SK-N-DZ (cell line): ENCODE measurements at places on chromosomes 7 and 10.

- DNase-seq = no peak
Observed at GRCh38 chr10:44567471-44567870, 182.6 kb upstream of the CXCL12 start.

- no peak for DNase-seq
Observed at GRCh38 chr10:96687317-96688012, 32.8 kb downstream of the PIK3AP1 start.

DNA sequence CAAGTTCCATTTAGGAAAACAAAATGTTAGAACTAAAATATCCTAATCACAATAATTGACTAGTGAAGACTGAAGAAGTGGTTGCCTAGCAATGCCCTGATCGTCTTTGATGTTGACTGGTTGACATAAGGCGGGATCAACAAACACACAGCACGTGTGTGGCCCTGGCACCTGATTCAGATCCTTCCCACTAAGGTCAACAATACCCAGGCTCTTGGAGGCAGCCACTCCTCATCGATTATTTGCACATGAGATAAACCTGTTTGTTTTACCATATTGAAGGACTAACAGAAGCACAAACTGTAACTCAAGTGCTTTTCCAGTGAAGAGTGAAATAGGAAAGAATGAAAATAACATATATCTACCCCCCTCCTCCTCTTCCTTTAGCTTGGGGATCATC is 15.6 kb downstream of the FANK1 start:
- DNase-seq = no peak

DNA sequence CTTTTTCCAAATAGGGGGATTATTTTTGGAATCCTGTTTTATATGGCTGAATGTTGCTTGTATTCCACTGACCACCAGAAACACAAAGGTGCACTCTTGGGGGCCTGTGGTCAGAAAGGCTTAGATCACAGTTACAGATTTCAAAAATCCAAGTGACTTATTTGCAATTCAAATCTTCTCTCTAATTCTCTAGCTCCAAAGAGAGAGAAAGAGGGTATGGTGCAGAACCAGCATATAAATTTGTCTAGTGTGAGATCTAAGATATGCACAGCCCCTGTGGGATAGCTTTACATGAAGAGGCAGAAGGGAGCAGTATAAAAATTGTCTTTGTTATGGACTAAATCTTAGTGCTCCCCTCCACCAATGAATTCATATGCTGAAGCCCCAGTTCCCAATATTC is 1121.7 kb upstream of the CELF2 start:
- DNase-seq = no peak

GRCh38 chr7:2631946-2632732 is at the start of gene TTYH3:
TSS of gene TTYH3 (plus strand) at chr7:2631986. CDS start at chr7:2632156, 170 bp downstream.
- DNase-seq = no peak

DNA sequence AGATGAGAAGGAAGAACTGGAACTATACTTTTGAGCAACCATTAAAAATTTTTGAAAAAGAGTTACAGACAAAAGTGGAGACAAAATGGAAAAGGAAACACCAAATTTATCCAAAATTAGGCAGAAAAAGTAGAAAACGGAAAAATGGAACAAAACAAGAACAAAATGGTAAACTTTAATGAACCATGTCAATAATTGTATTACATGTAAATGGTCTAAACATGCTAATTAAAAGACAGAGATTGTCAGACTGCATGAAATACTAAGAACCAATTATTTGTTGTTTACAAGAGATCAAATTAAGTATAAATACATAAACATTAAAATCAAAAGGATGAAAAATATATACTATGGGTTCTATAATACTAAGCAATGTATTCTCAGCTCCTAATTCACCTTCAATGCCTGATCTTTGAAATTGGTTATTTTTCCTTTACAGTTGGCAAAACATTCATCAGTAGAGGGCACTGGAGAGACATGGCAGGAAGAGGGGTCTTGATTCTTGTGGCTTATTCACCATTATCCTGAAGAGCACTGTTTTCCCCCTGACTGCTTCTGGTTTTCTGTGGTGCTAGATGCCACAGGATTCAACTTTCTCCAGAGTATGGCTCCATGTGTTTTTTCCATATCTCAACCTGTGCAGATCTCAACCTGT is 124.9 kb downstream of the ELFN1 start:
- no peak for DNase-seq

- DNase-seq = peak; percentile 66
Observed at GRCh38 chr7:154841731-154842331, 161.1 kb downstream of the PAXIP1 start.

- DNase-seq = no peak
Observed at GRCh38 chr10:127298381-127298780, 102.0 kb upstream of the INSYN2A start.

- DNase-seq = no peak
Observed at GRCh38 chr10:63438506-63439498, 27.0 kb downstream of the JMJD1C start.

- no peak for DNase-seq
Observed at GRCh38 chr7:156783864-156784263, 109.1 kb downstream of the LMBR1 start.

- no peak for DNase-seq
Observed at GRCh38 chr10:17764142-17764541, 12.1 kb downstream of the TMEM236 start.

GRCh38 chr7:28070297-28071055 is 110.1 kb downstream of the JAZF1 start:
- DNase-seq = no peak

DNA sequence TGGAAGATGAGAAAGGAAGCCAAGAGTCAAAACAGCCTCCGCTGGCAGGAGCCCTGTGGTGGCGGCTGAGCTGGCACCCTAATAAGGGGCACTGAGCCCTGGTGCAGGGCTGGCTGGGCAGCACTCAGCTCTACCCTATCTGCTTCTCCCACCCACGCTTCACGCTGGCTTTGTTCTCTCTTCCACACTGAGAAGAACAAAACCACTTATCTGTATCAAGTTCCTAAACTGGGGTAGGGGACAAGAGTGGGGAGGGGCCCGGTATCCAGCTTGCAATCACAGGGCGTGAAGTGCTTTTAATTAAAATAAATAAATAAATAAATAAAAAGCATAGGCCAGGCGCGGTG is 52.1 kb downstream of the FAM53B start:
- DNase-seq = no peak

- DNase-seq = no peak
Observed at GRCh38 chr10:84551437-84552120, 223.2 kb downstream of the CCSER2 start.

DNA sequence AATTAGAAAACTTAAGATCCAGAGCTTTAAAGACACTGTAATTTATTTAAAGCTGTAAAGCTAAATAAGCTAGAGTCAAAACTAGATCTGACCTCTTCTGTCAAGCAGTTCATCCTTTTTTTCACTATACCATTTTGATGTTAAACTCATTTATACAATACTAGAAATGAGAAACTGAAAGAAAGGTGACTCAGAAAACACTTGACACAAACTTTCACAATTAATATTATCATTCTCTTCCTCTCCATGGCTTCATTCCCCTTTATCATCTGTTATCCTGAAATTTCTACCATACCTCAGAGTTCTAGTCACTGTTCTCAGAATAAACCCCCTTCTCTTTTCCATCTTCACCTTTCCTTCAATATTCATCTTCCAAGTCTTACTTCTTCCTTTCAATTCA is 1.3 kb downstream of the FIGNL1 start:
- DNase-seq = no peak

- DNase-seq = no peak
Observed at GRCh38 chr7:79868010-79868409, 266.6 kb upstream of the GNAI1 start.

DNA sequence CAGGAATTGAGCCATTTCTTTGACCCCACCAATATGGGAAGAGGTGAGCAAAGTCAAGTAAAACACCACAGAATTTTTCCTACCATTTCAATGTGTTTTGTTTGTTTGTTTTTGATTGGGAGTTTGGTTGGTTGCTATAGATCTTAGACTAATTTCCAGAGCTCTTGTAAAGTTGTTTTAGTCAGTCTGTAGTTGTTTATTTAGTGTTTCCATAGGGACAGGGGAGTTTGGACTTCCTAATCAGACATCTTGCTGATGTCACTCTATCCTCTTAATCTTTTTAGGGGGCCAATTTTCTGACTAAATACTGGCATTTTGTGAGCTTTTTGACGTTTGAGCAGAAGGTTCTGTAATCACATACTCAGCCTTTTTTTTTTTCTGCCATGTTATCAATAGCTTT is 266.9 kb downstream of the ABCA13 start:
- DNase-seq = no peak

DNA sequence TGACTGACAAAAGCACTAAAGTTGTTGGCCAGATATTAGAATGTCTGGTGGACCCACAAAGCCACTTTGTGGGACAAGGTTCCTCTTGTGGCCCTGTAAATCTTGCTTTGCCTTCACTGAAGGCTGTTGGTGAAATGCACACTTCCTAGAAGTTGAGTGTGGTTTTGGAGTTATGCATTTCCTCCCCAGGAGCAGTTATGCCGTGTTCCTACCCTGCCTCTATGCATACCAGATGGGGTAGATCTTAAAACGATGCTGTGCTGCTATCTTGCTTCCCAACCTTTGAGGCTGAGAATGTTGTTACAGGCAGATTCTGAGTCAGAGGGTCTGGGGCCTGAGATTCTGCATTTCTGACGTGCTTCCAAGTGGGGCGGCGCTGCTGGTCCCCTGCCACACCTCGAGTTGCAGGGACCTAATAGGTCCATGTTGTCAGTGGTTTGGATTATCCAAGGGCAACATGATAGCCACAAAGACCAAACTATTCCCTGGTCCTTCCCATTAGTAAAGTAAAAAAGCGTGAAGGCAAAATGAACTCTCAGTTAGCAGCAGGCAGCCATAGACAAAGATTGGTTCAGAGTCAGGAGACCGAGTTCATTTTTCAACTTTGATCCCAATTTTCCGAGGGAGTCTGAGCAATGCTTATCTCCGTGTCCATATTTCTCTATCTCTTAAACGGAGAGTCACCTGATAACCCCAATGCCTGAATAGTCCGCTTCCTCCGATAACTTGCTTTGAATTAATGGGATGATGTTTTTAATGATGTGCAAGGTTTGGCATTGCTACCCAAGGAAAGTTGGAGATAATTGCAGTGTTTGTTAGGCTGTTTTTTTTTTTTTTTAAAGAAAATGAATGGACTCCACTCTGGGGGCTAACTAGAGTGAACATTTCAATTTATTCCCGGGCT is 55.8 kb downstream of the CDHR3 start:
- DNase-seq = no peak

- DNase-seq = no peak
Observed at GRCh38 chr7:80612880-80613279, 25.6 kb upstream of the CD36 start.

- no peak for DNase-seq
Observed at GRCh38 chr7:91082038-91082437, 182.2 kb upstream of the FZD1 start.

GRCh38 chr7:80859272-80859970 is 59.4 kb downstream of the SEMA3C start:
- DNase-seq = no peak

GRCh38 chr10:614790-615582 is 74.5 kb downstream of the DIP2C start:
- peak; percentile 90 for DNase-seq

DNA sequence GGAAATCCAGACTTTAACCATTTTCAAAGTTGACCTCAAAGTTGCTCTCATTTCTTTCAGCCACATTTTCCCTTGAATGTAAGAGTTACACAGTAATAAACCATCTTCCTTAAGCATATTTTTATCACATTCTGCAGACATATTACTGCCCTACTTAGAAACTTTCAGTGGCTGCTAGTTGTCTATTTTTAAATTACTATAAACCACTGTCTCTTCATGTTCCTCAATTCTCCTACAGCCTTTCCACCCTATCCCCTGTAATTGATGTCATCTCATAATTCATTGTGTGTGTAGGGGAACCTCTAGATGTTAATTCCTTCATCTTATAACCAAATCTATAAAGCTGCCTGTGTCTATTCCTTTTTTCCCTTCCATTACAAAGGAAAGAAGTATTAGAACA is 78.1 kb upstream of the STRIP2 start:
- DNase-seq = no peak

- no peak for DNase-seq
Observed at GRCh38 chr10:60139798-60140566, 233.6 kb upstream of the CCDC6 start.

DNA sequence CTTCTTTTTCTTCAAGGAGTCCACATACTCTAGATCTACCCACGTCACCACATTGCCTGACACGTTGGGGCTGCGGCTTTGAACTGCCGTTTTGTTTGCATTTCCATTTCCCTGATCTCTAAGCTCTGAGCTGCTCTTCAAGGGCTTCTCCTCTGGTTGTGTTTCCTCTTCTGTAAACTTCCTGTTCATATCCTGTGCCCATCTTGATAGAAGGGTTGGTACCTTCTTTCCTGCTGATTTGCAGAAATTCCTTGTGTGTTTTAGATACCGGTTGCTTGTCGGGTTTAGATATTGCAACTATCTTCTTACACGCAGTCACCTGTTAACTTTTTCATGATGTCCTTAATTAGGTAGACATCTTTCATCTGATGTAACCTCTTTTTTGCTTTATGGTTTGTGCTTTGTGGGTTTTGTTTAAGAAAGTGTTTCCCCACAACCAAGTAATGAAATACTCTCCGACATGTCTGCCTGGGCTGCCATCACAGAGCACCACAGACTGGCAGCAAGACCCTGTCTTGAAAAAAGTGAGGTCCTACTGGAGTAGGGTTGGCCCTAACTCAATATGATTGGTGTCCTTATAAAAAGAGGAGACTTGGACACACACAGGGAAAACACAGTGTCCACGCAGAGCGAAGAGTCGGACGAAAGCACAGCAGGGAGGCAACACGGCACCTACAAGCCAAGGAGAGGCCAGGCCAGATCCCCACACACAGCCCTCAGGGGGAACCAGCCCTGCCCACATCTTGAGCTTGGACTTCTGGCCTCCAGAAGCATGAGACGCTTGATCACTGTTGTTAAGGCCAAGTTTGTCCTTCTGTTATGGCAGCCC is 99.1 kb upstream of the PDGFA start:
- no peak for DNase-seq

DNA sequence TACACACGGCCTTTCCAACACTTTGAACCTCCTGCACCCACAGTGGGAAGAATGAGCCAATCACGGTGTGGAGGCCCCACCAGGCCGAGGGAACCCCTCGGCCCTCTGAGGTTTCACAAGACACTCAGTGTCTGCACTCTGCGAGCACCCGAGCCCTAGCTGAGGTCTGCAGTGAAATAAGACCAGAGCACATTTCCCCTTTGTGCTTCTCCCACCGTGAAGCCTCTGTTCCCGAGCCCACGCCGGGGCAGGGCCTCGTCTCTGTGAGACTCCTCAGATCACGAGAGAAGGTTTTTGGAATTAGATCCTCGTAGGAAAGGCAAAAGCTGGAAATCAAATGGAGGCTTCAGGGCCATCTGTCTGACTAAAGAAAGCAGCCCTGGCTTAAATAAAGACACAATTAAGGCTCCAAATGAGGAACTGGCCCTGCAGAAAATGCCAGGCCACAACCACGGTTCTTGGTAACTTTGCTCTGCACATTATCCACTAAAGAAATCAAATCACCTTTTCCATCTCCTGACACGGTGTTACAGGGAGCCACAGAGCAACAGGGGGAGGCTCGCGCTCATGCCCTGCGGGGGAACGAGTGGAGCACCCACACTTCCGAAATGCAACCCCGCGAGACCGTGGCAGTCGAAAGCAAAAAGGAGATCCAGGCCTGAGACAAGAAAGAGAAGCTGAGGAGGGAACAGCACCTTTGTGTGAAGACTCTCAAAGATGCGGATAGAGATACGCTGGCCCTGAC is 43.7 kb downstream of the FAM53B start:
- DNase-seq = no peak

- no peak for DNase-seq
Observed at GRCh38 chr7:143321734-143322133, 5.8 kb downstream of the CLCN1 start.

GRCh38 chr7:74542558-74543117 is 88.9 kb downstream of the GTF2IRD1 start:
- DNase-seq = no peak
